A549 treated with AZD2906 at 1 μM for 4 hours (cell line): ENCODE measurements at places on chromosomes 12 and 14. TPM values are rescaled to one million over a fixed set of nuclear protein-coding genes. Genes with fewer than 3 reads are reported as not detected.

The TSHR gene
- total RNA-seq: not detected in 5 replicates

The CFAP54 gene
- 0.98 to 1.5 TPM (median 1.1 TPM) in 5 replicates for total RNA-seq

The CDKL1 gene
- 4.8 to 18.4 TPM (median 7.5 TPM) in 5 replicates for total RNA-seq

The TBPL2 gene
- not detected in 5 replicates for total RNA-seq

The CAPZA3 gene
- not detected in 5 replicates for total RNA-seq

The KIF5A gene
- total RNA-seq: 0.17 to 0.24 TPM (median 0.21 TPM) in 5 replicates

The LGALS3 gene
- total RNA-seq: 159 to 187 TPM (median 173 TPM) in 5 replicates

The PLEK2 gene
- 16.7 to 18.8 TPM (median 17.4 TPM) in 5 replicates for total RNA-seq

The SERPINA12 gene
- total RNA-seq: 0.08 TPM in 1 of 5 replicates, not detected in the others

The PELI2 gene
- 0.85 to 1.6 TPM (median 1.2 TPM) in 5 replicates for total RNA-seq

The SEL1L gene
- 16.8 to 25.4 TPM (median 21.8 TPM) in 5 replicates for total RNA-seq

The SMAGP gene
- 20.2 to 26.6 TPM (median 24.6 TPM) in 5 replicates for total RNA-seq

The HOXC13 gene
- total RNA-seq: 21.9 to 37.4 TPM (median 26.0 TPM) in 5 replicates

The DNAJC22 gene
- 20.3 to 22.4 TPM (median 21.4 TPM) in 5 replicates for total RNA-seq

The KRT2 gene
- total RNA-seq: 0.03 TPM in 1 of 5 replicates, not detected in the others

The LBHD2 gene
- total RNA-seq: 0.18 to 0.25 TPM (median 0.22 TPM) in 3 of 5 replicates, not detected in the others

The A2ML1 gene
- total RNA-seq: not detected in 5 replicates

The KRT83 gene
- total RNA-seq: 3.3 to 6.3 TPM (median 5.5 TPM) in 5 replicates

The REP15 gene
- 0.14 to 0.52 TPM (median 0.30 TPM) in 5 replicates for total RNA-seq

The TMTC2 gene
- total RNA-seq: 0.91 to 1.6 TPM (median 1.3 TPM) in 5 replicates

The KRT78 gene
- total RNA-seq: 0.04 to 0.13 TPM (median 0.07 TPM) in 5 replicates

The ERP27 gene
- not detected in 5 replicates for total RNA-seq

The ANKS1B gene
- total RNA-seq: 0.41 to 0.71 TPM (median 0.51 TPM) in 5 replicates

The IL22 gene
- not detected in 5 replicates for total RNA-seq

The GPR65 gene
- not detected in 5 replicates for total RNA-seq
